RWPE2 (cell line): ENCODE measurements at places on chromosomes 6 and 20.
A peak's percentile ranks its signal among the peaks of the same experiment; 100 is the strongest.

DNA sequence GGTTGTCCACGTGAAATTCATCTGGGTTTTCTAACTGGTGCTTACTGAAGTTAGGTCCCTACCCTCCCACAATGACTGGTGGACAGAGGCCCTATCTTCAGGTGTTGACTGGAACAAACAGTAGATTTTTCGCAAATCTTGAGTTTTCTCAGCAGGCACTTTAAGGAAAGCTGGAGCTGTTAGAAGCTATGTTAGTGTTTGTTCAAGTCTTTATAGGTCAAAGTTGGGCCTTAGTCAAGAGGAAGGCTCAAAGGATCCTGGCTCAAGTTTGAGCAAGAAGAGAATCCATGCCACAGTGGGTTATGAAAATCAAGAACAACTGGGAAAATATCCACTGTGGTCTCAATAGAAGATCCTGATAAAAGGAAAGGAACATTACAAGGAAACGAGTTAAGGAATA, 48.5 kb upstream of the ELOVL5 start:
- H3K27ac ChIP-seq: no peak overlapping the region
- H3K4me3 ChIP-seq: no peak overlapping the region
- no peaks in the 10 kb centered on the region for H3K4me1 ChIP-seq
- no peak for DNase-seq
- H3K36me3 ChIP-seq: no peaks in the 10 kb centered on the region

DNA sequence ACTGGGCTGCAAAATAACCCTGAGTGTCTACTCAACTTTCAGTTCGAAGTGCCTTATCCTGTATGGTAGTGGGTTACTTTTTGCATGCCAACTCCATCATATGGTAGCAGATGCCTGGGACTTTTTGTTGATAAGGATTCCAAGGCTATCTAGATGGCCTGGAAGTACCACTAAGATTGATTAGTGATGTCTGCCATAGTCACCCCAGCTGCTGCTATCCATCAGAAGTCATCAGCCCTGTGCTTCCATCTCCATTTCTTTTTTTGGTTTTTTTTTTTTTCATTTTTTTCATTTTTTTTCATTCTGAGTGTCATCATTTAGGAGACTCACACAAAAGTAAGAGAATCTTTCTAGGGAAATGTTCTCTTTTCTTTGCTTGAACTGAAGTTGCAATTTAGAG, 217.4 kb upstream of the PLCB4 start:
- no peak overlapping the region for H3K4me3 ChIP-seq
- no peaks in the 10 kb centered on the region for H3K27me3 ChIP-seq
- no peaks in the 10 kb centered on the region for H3K36me3 ChIP-seq
- H3K4me1 ChIP-seq: peaks cover 15% of the 10 kb centered on the region

- H3K27me3 ChIP-seq: no peaks in the 10 kb centered on the region
- DNase-seq: no peak
- no peak overlapping the region for H3K4me3 ChIP-seq
- H3K27ac ChIP-seq: no peak overlapping the region
Measured at GRCh38 chr6:131651782-131652181, 14.7 kb downstream of the ENPP3 start.

DNA sequence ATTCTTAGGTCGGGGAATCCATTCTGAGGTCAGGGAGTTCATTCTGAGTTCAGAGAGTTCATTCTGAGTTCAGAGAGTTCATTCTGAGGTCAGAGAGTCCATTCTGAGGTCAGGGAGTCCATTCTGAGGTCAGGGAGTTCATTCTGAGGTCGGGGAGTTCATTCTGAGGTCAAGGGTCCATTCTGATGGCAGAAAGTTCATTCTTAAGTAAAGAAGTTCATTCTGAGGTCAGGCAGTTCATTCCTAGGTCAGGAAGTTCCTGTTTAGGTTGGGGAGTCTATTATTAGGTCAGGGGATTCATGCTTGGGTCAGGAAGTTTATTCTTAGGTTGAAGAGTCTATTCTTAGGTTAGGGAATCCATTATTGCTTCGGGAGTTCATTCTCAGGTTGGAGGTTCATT, 16.5 kb upstream of the NXT1 start:
- H3K27me3 ChIP-seq: no peaks in the 10 kb centered on the region
- no peaks in the 10 kb centered on the region for H3K4me1 ChIP-seq
- no peak overlapping the region for H3K4me3 ChIP-seq
- no peak for DNase-seq
- no peaks in the 10 kb centered on the region for H3K36me3 ChIP-seq
- H3K27ac ChIP-seq: no peak overlapping the region

DNA sequence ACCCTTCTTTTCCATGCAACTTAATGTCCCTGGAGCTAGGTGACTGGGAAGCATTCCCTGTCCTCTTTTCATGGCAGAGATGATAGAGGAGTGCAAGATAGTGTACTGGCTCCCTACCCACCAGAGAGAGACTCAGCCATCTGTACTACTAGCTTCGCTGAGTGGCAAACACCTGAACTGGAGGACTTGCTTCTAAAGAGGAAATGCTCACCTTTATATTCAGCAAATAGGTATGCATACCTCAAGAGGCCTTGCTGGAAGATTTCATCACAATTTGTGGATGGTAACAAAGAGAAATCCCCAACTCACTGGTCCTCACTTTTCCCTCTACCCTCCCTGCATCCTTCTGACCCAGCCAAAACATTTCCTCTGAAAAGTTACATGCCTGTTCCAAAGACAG, 124.1 kb downstream of the FOXA2 start:
- H3K27me3 ChIP-seq: no peaks in the 10 kb centered on the region
- peaks cover 23% of the 10 kb centered on the region for H3K4me1 ChIP-seq
- DNase-seq: no peak
- H3K27ac ChIP-seq: no peak overlapping the region

GRCh38 chr20:38834868-38835267, 29.4 kb downstream of the PPP1R16B start:
- H3K4me1 ChIP-seq: no peaks in the 10 kb centered on the region
- H3K27ac ChIP-seq: no peak overlapping the region
- peaks cover 4% of the 10 kb centered on the region for H3K27me3 ChIP-seq
- H3K4me3 ChIP-seq: no peak overlapping the region

- H3K36me3 ChIP-seq: peaks cover 21% of the 10 kb centered on the region; the same call in 1 of the 2 replicates
- DNase-seq: no peak
- H3K4me3 ChIP-seq: no peak overlapping the region
- no peaks in the 10 kb centered on the region for H3K27me3 ChIP-seq
Measured at GRCh38 chr6:108686896-108687295, 126.2 kb downstream of the FOXO3 start.

- H3K4me3 ChIP-seq: no peak overlapping the region
- peaks cover 32% of the 10 kb centered on the region for H3K4me1 ChIP-seq
- no peaks in the 10 kb centered on the region for H3K36me3 ChIP-seq
- peak overlapping the region; percentile 98 for H3K27ac ChIP-seq
- DNase-seq: peak; percentile 85
- no peaks in the 10 kb centered on the region for H3K27me3 ChIP-seq
Measured at GRCh38 chr20:11117808-11118528, 444.2 kb upstream of the JAG1 start.

DNA sequence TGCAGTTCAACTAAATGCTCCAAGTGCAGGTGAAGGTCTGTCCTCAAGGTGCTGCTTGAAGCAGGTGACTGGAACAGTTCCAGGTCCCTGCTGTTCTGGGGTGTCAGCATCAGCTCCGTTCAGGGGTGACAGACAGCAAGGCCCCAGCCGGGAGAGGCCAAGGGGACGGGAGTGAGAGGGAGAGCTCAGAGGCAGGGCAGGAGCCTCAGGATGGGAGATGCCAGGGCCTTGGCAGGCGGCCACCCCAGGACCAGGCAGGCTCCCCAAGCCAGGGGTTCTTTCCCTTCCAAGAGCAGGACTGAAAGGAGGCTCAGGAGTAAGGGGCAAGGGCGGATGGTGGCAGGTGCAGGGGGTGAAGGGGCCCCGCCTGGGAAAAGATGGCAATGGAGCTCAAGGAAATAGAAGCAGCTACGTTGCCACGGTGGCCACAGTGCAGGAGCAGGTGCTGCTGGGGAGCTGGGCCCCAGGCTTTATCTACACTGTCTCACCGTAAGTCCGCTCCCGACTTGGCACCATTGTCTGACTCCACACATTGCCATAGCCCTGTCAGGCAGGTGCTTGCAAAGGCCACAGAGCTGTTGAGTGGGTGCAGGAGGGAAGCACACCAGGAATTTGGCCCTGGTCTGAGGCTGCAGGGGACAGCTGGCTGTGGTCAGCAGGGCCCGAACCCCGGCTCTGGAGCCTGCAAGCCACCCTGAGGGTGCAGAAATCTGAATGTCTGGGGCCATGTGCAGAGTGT, 43.1 kb downstream of the ERMARD start:
- peaks cover 2% of the 10 kb centered on the region for H3K27me3 ChIP-seq
- H3K36me3 ChIP-seq: no peaks in the 10 kb centered on the region
- no peaks in the 10 kb centered on the region for H3K4me1 ChIP-seq
- H3K27ac ChIP-seq: no peak overlapping the region
- DNase-seq: no peak

DNA sequence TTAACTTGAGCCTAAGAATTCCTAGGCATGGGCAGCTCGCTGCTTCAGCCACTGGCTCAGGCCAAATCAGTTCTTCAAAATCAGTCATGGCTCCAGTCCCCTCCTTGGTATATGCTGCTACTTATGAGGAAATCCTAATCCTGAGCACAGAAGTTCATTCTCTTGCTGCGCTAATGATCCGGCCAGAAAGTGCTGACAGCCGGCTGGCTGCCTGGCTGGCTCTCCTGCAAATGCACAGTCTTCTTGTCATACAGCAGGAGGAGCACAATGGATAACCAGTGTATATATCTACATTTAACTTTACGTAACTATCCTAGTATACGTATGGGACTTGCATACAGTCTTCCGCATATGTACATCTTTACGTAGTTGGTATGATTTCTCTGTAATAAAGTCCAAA, 500.8 kb downstream of the PRKN start:
- no peak overlapping the region for H3K27ac ChIP-seq
- no peak overlapping the region for H3K4me3 ChIP-seq
- no peak for DNase-seq
- H3K36me3 ChIP-seq: no peaks in the 10 kb centered on the region
- H3K27me3 ChIP-seq: no peaks in the 10 kb centered on the region

DNA sequence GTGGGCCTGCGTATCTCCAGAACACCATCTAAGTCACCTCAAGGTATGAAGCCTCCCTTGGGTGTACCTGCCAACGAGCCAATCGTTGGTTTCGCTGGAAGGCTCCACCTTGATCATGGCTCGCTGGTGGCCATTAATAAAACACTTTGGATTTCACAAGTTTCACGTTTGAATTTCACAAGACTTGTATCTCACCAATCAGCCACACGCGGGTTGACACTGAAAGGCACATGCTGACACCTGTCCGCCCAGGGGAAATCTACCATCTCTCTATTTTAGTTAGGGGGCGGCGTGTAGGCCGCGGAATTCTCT, 586 bp upstream of the HMGA1 start:
- H3K27ac ChIP-seq: peak overlapping the region; percentile 95
- peaks cover 27% of the 10 kb centered on the region for H3K4me1 ChIP-seq
- H3K36me3 ChIP-seq: peaks cover 25% of the 10 kb centered on the region

DNA sequence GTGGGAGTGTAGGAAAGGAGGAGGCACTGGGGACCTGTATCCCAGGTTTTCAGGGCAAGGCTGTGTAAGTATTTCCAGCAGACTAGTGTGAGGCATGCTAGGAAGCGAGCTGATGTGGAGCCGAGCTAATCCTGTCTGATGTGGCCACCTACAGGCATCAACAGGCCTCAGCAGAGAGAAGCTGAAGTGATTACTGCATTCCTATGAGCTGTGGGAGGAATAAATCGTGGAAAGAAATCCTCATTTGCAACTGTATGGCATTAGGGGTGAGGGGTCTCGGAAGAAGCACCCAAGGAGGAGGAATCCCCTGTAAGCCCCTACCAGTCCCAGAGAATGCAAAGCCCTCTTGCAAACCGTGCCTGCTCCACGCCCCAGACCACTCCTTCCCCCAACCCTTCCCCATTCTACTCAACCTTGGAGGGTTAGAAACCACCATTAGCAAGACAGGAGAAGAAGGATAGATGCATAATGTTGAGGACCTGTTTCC, 41.6 kb downstream of the C6orf15 start:
- peaks cover 10% of the 10 kb centered on the region for H3K4me1 ChIP-seq
- H3K4me3 ChIP-seq: no peak overlapping the region
- peak overlapping the region; percentile 5 for H3K27ac ChIP-seq
- no peak for DNase-seq
- H3K27me3 ChIP-seq: no peaks in the 10 kb centered on the region

GRCh38 chr6:125717120-125717731, 32.2 kb upstream of the HEY2 start:
- no peak for DNase-seq
- no peak overlapping the region for H3K4me3 ChIP-seq
- H3K4me1 ChIP-seq: no peaks in the 10 kb centered on the region
- no peak overlapping the region for H3K27ac ChIP-seq
- no peaks in the 10 kb centered on the region for H3K27me3 ChIP-seq

- DNase-seq: no peak
- H3K36me3 ChIP-seq: peaks cover 31% of the 10 kb centered on the region
- H3K4me1 ChIP-seq: no peaks in the 10 kb centered on the region
- H3K27me3 ChIP-seq: no peaks in the 10 kb centered on the region
Measured at GRCh38 chr6:144547409-144547808, 262.3 kb downstream of the UTRN start.

DNA sequence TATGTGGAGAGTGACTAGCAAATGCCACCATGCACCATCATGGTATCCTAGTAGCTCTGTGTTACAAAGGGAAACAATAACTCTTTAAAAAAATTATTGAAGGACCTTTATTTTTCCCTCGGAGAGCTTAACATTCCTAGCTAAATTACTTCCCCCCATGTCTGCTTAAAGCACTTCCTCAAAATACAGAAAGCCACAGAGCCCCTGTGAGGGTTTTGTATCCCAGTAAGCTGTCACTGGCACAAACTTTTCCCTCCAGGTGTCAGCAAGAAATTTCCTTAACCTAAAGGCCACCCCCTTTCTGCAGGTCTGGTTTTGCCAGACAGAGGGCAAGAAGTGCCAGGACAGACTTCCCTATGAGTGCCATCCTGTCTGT, 340.0 kb upstream of the PRDM1 start:
- no peaks in the 10 kb centered on the region for H3K36me3 ChIP-seq
- H3K27ac ChIP-seq: no peak overlapping the region
- no peak overlapping the region for H3K4me3 ChIP-seq
- no peaks in the 10 kb centered on the region for H3K27me3 ChIP-seq
- no peaks in the 10 kb centered on the region for H3K4me1 ChIP-seq

GRCh38 chr6:44737341-44737740, 349.8 kb downstream of the CDC5L start:
- H3K27ac ChIP-seq: no peak overlapping the region
- H3K4me1 ChIP-seq: no peaks in the 10 kb centered on the region
- no peaks in the 10 kb centered on the region for H3K27me3 ChIP-seq
- DNase-seq: no peak

DNA sequence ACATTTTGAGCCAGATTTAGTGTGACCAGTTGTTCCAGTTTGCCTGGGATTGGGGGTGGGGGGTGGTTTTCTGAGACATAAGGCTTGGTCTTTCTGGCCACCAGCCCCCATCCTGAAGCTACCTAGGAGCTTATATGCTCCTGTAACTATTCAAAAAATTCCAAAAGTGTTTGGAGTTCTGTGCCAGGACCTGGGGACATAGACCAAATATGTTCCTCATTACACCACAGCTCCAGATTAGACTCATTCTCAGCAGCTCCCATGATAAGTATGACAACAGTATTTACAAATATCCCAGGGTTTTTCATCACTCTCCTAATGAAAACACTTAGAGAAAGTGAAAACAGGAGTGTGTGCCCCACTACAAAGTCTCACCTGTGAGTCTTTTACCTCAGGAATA, 37.8 kb upstream of the RNF144B start:
- H3K36me3 ChIP-seq: no peaks in the 10 kb centered on the region
- DNase-seq: no peak
- peaks cover 39% of the 10 kb centered on the region for H3K4me1 ChIP-seq
- no peaks in the 10 kb centered on the region for H3K27me3 ChIP-seq
- H3K4me3 ChIP-seq: no peak overlapping the region
- no peak overlapping the region for H3K27ac ChIP-seq

- no peak overlapping the region for H3K4me3 ChIP-seq
- no peaks in the 10 kb centered on the region for H3K27me3 ChIP-seq
- no peak overlapping the region for H3K27ac ChIP-seq
- no peak for DNase-seq
- no peaks in the 10 kb centered on the region for H3K36me3 ChIP-seq
Measured at GRCh38 chr6:84789170-84789569, 24.8 kb upstream of the TBX18 start.
